SK-N-MC (cell line): ENCODE measurements at places on chromosomes 16 and 17.

GRCh38 chr16:62648256-62648655 lies 612.0 kb upstream of the CDH8 start:
- no peak for DNase-seq

GRCh38 chr17:80475910-80476876 lies at the start of gene NPTX1:
Gene NPTX1 (minus strand): TSS chr17:80476607. CDS start chr17:80476446, 161 bp downstream.
- DNase-seq: no peak

DNA sequence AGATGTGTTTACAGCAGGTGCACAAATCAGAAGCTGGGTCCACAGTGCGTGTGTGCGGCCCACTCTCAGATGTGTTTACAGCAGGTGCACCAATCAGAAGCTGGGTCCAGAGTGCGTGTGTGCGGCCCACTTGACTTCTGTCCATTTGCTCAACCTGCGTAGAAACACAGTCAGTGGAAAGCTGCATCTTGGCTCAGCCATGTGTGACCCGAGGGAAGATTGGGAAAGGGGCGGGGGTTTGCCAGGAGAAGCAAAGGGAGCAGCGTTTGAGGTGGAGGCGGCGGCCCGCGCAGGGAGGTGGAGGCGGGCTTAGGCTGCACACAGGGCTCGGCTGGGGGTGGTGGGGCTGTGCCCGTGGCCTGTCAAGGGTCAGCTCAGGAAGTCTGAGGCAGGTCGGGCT lies 4.3 kb downstream of the CTU2 start:
- DNase-seq: no peak

- no peak for DNase-seq
Observed at GRCh38 chr16:80704751-80705505, 99.5 kb downstream of the CDYL2 start.

- no peak for DNase-seq
Observed at GRCh38 chr16:51487880-51488279, 336.8 kb upstream of the SALL1 start.

DNA sequence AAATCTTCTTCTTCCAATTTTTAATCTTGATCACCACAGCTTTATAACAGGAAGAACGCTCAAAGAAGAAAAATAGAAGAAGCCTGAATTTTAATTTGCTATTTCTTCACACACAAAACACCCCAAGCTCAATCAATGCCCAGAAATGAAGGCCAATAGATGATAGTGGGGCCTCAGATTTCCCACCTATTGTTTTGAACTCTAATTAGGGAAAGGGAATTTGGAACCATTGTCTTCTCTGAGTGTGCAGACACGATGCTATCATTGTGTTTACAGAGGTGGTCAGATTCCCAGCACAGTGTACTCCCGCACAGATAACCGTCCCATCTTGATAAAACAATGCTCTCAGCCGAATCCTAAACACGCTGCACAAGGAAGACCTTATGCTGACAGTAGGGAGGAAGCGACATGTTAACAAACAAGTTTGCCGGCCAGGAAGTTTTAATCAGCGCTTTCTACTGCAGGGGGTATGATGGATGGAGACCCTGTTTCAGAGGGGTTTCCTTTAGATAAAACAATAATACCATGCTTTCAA lies 684.7 kb downstream of the MAF start:
- DNase-seq: no peak

- DNase-seq: no peak
Observed at GRCh38 chr17:79777120-79777893, 641 bp upstream of the CBX2 start.

- DNase-seq: no peak
Observed at GRCh38 chr16:4401094-4401501, 15.3 kb downstream of the CORO7 start.

DNA sequence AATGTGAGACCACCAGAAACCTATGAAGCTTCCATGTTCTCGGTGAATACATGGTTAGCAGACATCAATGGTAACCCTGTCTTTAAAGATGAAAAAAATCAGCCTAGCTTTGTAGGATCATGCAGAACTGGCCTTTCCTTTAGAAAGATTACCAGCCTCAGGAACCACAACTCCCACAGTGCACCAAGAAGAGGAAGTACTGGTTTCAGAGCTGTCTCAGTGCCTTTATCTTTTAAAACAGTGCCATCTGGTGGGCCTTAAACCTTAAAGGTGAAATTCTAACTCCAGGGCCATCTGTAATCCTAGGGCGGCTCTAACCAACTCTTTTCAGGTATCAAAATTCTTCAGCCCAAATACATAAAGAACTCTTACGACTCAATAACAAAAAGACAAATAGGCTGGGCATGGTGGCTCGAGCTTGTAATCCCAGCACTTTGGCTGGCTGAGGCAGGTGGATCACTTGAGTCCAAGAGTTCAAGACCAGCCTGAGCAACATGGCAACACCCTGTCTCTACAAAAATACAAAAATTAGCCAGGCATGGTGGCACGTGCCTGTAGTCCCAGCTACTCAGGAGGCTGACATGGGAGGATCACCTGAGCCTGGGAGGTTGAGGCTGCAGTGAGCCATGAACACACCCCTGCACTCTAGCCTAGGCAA lies 5.4 kb downstream of the ATPAF2 start:
- DNase-seq: peak; percentile 35

GRCh38 chr16:86376837-86377236 lies 133.5 kb upstream of the FOXF1 start:
- no peak for DNase-seq

DNA sequence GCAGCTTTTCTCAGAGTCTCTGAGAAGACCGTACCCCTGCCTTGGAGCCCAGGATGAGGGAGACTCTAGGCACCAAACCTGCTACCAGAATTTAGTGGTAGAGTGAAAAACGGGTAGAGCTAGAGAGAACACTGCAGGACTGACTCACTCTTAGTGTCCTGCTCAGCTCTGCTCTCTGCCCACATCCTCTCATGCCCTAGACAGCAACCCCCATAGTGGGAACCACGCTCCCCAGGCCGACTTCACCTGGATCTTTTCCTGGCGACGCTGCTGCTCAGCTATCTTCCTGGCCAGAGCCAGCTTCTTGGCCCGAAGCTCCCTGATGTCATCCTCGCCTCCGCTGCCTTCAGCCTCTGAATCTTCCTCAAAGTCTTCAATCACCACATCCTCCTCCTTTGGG lies 26.7 kb downstream of the HIC1 start:
- no peak for DNase-seq

GRCh38 chr16:66408163-66409048 lies 18.7 kb upstream of the BEAN1 start:
- peak; percentile 34 for DNase-seq

GRCh38 chr16:58684001-58684353 lies 593 bp downstream of the SLC38A7 start:
- no peak for DNase-seq

GRCh38 chr16:50037662-50038220 lies 12.7 kb downstream of the CNEP1R1 start:
- no peak for DNase-seq

DNA sequence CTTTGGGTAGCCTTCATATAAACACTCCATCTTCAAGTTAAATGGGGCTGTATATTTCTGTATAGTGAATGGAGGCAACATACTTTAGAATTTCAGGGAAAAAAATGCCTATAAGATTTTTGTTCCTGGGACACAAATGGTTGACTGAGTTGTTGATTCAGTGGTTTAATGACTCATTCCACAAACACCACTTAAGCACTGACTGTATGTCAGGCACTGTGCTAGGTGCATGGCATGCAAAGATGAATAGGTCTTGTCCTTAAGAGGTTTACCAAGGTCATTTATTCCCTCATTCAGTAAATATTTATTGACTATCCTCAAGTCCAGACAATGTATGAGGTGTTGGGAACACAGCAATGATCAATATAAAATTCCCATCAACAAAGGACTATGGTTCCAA lies 417.1 kb downstream of the CA10 start:
- no peak for DNase-seq

DNA sequence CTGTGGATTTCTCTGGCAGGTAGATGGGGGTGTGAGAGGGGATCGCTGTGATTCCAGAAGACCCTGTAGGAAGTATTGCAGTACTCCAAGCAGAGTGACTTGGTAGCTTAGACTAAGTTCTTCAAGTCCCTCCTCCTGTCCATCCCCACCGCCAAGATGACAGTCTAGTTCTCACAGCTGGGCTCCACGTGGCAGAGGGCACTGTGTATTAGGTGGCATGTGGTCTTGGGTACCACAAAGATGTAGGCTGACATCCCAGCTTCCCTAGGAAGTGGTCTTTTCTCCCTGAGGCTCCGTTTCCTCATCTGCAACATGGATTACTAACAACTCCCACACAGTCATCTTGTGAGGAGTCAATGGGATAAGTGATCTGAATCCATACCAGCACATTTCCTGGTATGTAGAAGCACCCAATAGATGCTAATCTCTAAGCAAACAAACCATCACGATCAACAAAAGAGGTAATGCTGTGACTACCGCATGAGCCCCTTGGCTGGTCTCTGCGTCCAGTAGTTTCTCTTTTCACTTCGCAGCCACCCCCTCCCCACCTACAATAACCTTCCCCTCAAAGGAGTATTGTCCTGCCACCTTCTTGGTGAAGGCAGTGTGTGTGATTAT lies 349.1 kb upstream of the EEF2KMT start:
- no peak for DNase-seq

- DNase-seq: no peak
Observed at GRCh38 chr16:53910990-53911389, 207.0 kb downstream of the FTO start.

DNA sequence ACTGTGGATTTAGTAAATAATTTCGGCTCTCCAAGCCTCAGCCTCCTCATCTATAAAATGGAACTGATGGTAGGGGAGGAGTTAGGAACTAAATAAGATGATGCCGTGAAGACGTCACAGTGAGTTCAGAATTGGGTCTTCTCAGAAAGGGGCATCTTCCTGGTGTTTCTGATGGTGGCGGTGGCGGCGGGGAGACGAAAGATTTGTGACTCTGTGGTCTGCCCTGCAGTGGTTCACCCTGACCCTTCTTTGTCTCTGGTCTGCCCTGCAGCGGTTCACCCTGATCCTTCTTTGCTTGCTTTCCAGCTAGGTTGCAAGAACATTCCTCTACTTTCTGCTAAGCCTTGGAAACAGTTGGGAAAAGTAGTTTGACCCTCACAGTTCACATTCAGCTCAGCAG lies 34.3 kb downstream of the WFDC1 start:
- DNase-seq: no peak

- no peak for DNase-seq
Observed at GRCh38 chr17:50719924-50720794, 756 bp downstream of the LUC7L3 start.

- DNase-seq: no peak
Observed at GRCh38 chr17:60523822-60524221, 2.2 kb downstream of the APPBP2 start.

DNA sequence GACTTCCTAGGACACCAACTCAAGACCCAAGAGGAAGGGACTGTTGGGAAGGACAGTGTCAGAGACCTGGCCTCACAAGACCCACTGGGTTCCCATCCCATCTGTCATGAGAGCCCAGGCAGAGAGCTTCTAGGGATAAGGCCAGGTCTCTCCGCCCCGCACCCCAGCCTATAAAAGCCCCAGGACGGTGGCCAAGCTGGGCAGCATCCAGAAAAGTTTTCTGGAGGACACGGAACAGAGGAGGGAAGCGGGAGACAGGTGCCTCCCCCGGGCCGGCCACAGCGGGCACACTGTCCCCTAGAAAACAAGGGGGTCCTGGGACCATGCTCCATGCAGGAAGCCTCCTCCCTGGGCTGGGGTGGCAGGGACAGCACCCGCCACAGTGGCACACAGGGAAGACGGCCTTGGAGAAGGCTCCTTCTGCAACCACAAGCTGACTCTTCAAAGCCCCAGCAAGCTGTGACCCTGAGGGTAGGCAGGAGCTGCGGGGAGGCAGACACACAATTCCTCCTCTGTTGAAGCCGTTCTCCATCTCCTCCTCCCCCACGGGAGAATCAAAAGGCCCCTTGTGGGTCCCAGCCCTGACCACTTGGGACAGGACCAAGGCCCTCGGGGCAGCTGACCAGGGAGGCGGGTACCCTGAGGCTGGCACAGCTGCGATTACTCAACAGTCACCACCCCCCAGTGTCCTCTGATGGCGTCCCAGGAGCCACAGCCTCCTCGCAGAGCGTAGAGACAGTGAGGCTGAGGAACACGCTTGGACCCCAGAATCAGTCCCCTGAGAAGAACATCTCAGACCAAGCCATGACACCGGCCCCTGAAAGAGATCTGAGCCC lies 26.1 kb downstream of the TRPV3 start:
- DNase-seq: no peak
